Effector memory CD8-positive, alpha-beta T cell (primary cell): ENCODE measurements at places on chromosomes 11 and 22.

DNA sequence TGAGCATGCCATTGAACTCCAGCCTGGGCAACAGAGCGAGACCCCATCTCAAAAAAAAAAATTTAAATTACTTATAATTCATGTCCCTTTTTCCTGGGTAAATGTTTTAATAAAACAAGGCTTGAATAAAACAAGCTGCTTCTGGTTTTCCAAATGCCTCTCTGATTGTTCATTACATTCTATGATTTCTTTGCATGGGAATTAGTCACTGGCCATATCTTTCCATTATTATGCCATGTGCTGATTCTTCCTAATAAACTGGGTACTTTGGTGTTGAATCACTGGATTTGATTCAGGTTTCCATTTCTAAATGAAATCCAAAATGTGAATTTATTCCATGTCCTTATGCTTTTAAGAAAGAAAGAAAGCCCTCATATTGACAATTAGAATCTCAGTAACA, 42.6 kb downstream of the ZNF215 start:
- no peak overlapping the region for H3K27ac ChIP-seq
- no peak overlapping the region for H3K4me3 ChIP-seq
- DNase-seq, result no peak
- no peaks in the 10 kb centered on the region for H3K27me3 ChIP-seq
- H3K36me3 ChIP-seq, result no peaks in the 10 kb centered on the region
- H3K4me1 ChIP-seq, result no peaks in the 10 kb centered on the region

- no peaks in the 10 kb centered on the region for H3K4me1 ChIP-seq
- no peaks in the 10 kb centered on the region for H3K36me3 ChIP-seq
- no peak for DNase-seq
- no peak overlapping the region for H3K27ac ChIP-seq
Measured at GRCh38 chr11:96567667-96568066, 177.9 kb downstream of the JRKL start.

GRCh38 chr11:124886476-124886875, 11.2 kb downstream of the ROBO4 start:
- DNase-seq, result no peak
- H3K4me1 ChIP-seq, result no peaks in the 10 kb centered on the region
- H3K36me3 ChIP-seq, result no peaks in the 10 kb centered on the region
- no peak overlapping the region for H3K4me3 ChIP-seq
- H3K27me3 ChIP-seq, result peaks cover 53% of the 10 kb centered on the region

- H3K4me1 ChIP-seq, result no peaks in the 10 kb centered on the region
- DNase-seq, result no peak
- no peak overlapping the region for H3K27ac ChIP-seq
- H3K36me3 ChIP-seq, result no peaks in the 10 kb centered on the region
Measured at GRCh38 chr11:92227230-92227814, 2.7 kb downstream of the FAT3 start.

GRCh38 chr22:37487129-37487528, 945 bp upstream of the MFNG start:
- no peaks in the 10 kb centered on the region for H3K27me3 ChIP-seq
- H3K4me1 ChIP-seq, result peaks cover 61% of the 10 kb centered on the region
- H3K36me3 ChIP-seq, result peaks cover 22% of the 10 kb centered on the region
- H3K4me3 ChIP-seq, result peak overlapping the region; percentile 87
- H3K27ac ChIP-seq, result peak overlapping the region; percentile 94
- no peak for DNase-seq

DNA sequence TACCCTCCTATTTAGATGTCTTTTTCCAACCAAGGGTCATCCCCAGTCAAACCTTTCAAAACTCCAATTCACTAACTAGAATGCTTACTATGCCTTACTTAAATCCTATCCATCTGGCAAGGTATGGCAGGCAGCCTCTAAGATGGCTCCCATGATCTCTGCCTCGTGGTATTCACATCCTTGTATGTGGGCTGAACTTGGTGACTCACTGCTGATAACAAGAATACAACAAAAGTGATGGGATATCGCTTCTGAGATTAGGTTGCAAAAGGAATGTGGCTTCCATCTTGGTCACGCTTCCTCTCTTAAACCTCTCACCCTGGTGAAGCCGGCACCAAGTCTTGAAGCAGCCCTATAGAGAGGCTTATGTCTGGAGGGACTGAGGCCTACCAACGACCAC, 29.6 kb upstream of the UPB1 start:
- H3K36me3 ChIP-seq, result no peaks in the 10 kb centered on the region
- no peaks in the 10 kb centered on the region for H3K27me3 ChIP-seq
- no peak for DNase-seq

DNA sequence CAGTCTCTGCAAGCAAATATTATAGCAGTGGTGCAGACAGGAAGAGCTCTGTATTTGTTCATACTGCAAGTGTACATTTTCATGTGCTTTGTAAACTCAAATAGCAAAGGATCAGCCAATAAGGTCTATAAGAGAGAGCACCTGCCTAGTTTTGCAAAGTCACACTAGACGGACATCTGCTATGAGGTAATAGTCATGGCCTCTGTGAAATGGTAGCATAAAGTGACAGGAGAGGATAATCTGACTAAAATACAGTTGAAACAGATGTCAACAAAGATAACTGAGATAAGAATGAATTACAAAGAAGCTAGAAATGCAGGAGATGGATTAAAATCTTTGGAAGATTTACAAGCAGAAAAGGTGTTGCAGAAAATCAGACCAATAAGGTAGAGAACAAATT, 70.6 kb upstream of the SPON1 start:
- DNase-seq, result no peak
- no peaks in the 10 kb centered on the region for H3K36me3 ChIP-seq
- no peak overlapping the region for H3K27ac ChIP-seq
- no peak overlapping the region for H3K4me3 ChIP-seq
- peaks cover 9% of the 10 kb centered on the region for H3K27me3 ChIP-seq
- H3K4me1 ChIP-seq, result peaks cover 3% of the 10 kb centered on the region

GRCh38 chr22:41925783-41926460, 684 bp downstream of the TNFRSF13C start:
- H3K27me3 ChIP-seq, result no peaks in the 10 kb centered on the region
- H3K27ac ChIP-seq, result peak overlapping the region; percentile 84
- peaks cover 18% of the 10 kb centered on the region for H3K4me1 ChIP-seq
- peaks cover 26% of the 10 kb centered on the region for H3K36me3 ChIP-seq
- peak overlapping the region; percentile 84 for H3K4me3 ChIP-seq

DNA sequence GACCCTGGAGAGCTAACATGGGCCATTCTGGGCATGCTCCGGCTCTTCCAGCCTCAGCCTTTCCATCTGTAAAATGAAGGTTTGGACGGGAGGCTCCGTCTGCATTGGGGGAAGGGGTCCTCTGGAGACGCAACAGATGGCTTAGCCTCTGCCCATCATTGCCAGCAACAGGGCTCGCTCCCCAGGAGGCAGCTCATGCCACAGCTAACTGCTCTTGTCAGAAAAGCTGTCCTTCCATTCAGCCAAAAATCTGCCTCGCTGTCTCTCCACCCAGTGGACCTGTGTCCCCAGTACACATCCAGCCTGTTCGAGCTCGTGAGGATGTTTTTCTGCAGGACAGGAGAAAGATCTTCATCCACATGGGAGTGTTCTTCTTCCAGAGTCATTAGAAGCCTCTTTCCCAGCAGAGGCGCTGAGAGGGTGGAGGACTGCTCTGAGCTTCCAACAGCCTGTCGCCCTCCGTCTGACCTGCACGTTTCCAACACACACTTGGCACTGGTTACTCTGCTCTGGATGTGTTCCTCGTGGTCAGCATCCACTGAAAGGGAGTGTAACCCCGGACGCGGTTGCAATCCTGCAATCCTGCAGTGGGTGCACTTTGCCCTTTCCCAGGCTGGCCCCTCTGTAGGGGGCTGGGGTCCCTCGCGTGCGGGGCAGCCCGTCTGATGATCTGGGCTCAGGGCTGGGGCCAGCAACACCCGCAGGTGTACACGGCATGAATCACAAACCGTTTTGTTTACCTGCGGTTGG, 1340.9 kb downstream of the TBC1D22A start:
- peaks cover 21% of the 10 kb centered on the region for H3K27me3 ChIP-seq
- H3K4me3 ChIP-seq, result no peak overlapping the region
- no peaks in the 10 kb centered on the region for H3K36me3 ChIP-seq
- H3K4me1 ChIP-seq, result peaks cover 28% of the 10 kb centered on the region
- no peak overlapping the region for H3K27ac ChIP-seq
- no peak for DNase-seq

GRCh38 chr11:28108958-28109357, 770 bp downstream of the METTL15 start:
- peak overlapping the region; percentile 96 for H3K27ac ChIP-seq
- H3K36me3 ChIP-seq, result peaks cover 13% of the 10 kb centered on the region
- H3K4me1 ChIP-seq, result peaks cover 34% of the 10 kb centered on the region
- DNase-seq, result no peak
- no peaks in the 10 kb centered on the region for H3K27me3 ChIP-seq

DNA sequence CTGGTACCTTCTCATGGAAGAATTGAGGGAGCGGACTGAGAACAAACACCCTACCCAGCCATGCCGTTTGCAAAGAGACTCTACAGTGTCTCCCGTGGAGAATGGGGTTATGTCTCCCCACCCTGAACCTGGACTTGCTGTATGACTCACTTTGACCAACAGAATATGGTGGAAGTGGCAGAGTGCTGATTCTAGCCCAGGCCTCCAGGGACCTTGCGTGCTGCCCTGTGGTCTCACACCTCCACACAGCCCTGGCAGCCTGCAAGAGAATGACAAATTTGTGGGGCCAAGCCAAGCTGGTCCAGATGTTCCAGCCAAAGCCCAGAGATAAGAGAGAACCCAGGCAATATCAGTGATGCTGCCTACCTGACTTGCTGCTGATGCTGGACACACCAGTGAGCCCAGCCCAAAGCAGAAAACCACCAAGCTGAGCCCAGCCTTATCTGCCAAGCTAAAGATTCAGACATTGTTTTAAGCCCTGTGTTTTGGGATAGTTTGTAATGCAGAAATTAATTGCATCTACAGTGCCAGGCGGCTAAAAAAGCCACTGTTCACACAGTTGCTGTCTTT, 8.1 kb upstream of the LINC01488 start:
- H3K36me3 ChIP-seq, result no peaks in the 10 kb centered on the region
- H3K4me3 ChIP-seq, result no peak overlapping the region
- DNase-seq, result no peak
- H3K4me1 ChIP-seq, result no peaks in the 10 kb centered on the region

DNA sequence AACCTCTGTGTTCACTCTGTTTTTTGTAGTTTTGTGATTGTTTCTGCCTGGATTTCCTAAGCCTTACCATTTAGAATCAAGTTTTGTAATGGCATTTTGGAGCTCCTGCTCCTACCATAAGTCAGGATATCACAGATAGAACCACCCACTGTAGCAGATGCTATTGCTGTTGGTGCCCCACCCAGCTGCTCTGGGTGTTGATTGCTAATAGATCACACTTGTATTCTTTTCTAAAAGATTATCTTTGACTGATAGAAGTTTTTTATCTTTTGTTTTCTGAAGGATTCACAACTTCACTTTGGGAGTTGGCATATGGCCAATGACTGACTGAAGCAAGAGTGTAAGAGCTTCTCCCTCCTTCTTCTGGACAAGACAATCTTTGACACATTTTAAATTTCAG, 76.0 kb downstream of the EHF start:
- no peak overlapping the region for H3K4me3 ChIP-seq
- H3K36me3 ChIP-seq, result no peaks in the 10 kb centered on the region
- H3K27ac ChIP-seq, result no peak overlapping the region
- H3K4me1 ChIP-seq, result no peaks in the 10 kb centered on the region
- no peak for DNase-seq

- peaks cover 13% of the 10 kb centered on the region for H3K4me1 ChIP-seq
- H3K27ac ChIP-seq, result no peak overlapping the region
- DNase-seq, result no peak
- H3K27me3 ChIP-seq, result peaks cover 48% of the 10 kb centered on the region
- no peak overlapping the region for H3K4me3 ChIP-seq
- peaks cover 2% of the 10 kb centered on the region for H3K36me3 ChIP-seq
Measured at GRCh38 chr22:29078036-29078868, 5.4 kb downstream of the KREMEN1 start.

DNA sequence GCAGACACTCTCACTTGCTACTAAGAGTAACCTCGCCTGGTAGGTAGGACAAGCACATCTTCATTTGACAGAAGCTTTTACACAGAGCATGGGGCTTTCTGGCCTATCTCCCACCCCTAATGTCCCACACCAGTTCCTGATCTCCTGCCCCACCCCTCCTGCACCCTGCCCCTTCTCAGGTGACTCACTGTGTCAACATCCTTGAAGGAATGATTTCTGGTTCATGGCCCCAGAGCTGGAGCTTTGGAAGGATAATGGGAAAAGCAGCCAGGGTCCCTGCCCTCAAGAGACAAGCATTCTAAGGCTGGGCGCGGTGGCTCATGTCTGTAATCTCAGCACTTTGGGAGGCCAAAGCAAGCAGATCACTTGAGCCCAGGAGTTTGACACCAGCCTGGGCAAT, 47.2 kb downstream of the LRFN4 start:
- peaks cover 20% of the 10 kb centered on the region for H3K27me3 ChIP-seq
- no peak for DNase-seq
- H3K36me3 ChIP-seq, result no peaks in the 10 kb centered on the region
- H3K4me1 ChIP-seq, result no peaks in the 10 kb centered on the region

- H3K4me1 ChIP-seq, result no peaks in the 10 kb centered on the region
- no peak overlapping the region for H3K27ac ChIP-seq
- H3K4me3 ChIP-seq, result no peak overlapping the region
- peaks cover 11% of the 10 kb centered on the region for H3K27me3 ChIP-seq
- DNase-seq, result no peak
- no peaks in the 10 kb centered on the region for H3K36me3 ChIP-seq
Measured at GRCh38 chr11:58243954-58244353, 15.2 kb upstream of the OR10Q1 start.

GRCh38 chr22:36081023-36081431, 52.4 kb upstream of the RBFOX2 start:
- DNase-seq, result no peak
- no peaks in the 10 kb centered on the region for H3K27me3 ChIP-seq
- peaks cover 3% of the 10 kb centered on the region for H3K4me1 ChIP-seq
- no peak overlapping the region for H3K27ac ChIP-seq
